Dorsolateral prefrontal cortex (tissue), 122 donors: ENCODE measurements at places on chromosomes 13 and 19.

GRCh38 chr19:1066251-1066747 is 668 bp upstream of the ARHGAP45 start:
- no peak for DNase-seq

- DNase-seq, result no peak
Measured at GRCh38 chr13:29111446-29111845, 291.3 kb downstream of the MTUS2 start.

DNA sequence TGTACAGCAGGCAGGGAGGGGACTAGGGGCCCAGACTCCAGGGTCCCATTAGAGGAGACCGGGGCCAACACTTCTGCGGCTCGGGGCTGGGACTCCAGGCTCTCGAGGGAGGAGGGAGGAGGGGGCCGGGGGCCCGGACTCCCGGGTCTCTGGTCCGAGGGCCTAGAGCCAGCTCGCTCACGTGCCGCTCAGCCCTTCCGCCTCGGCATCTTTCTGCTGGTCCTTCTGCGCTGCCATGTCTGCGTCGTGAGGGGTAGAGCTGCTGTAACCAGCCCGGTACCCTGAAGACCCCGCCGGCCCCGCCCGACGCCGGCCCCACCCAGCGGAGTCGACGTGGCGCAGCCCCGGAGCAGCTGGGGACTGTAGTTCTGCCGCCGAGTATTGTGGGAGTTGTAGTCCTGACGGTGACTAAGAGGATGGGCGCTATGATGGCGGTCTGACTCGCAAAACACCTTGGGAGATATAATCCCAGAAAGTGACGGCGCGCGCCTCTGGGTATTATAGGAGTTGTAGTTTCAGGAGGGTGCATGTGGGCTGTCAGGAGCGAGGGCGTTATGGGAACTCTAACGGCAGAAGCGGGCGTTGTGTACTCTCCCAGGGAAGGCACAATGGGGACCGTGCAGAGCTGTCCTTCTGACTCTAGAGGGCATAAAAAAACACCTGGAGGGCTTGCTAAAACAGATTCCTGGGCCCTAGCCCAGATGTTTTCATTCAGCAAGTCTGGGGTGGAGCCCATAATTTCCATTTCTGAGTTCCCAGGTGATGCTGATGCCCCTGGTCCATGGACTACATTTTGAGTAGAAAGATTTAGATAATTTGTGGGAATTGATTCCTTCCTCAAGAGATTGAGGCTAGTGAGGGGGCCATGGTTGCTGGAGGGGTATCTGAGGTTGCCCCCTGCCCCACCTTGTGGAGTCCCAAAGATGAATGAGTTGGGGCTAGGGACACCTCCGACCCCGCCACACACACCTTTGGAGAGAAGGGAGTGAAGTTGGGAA is at the start of gene RABAC1:
Gene RABAC1, minus strand, starts transcription at position 266 of the 998 bp plus-strand sequence. Its CDS starts 29 bp downstream, at position 237.
- DNase-seq, result peak; percentile 94

DNA sequence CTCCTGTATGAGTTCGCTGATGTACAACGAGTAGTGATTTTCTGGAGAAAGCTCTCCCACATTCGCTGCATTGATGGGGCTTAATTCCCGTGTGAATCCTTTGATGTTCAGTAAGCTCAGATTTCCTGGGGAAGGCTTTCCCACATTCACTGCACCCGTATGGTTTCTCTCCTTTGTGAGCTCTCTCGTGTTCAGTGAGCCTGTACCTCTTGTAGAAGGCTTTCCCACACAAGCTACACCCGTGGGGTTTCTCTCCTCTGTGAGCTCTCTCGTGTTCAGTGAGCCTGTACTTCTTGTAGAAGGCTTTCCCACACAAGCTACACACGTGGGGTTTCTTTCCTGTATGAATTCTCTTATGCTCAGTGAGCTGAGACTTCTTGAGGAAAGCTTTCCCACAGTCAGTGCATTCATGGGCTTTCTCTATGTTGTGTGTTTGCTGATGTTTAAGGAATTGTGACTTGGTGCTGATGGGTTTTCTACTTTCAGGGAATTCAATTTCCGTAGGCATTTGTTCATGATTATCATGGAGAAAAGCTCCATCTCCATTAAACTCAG is 3.5 kb upstream of the ZNF577 start:
- DNase-seq, result no peak

DNA sequence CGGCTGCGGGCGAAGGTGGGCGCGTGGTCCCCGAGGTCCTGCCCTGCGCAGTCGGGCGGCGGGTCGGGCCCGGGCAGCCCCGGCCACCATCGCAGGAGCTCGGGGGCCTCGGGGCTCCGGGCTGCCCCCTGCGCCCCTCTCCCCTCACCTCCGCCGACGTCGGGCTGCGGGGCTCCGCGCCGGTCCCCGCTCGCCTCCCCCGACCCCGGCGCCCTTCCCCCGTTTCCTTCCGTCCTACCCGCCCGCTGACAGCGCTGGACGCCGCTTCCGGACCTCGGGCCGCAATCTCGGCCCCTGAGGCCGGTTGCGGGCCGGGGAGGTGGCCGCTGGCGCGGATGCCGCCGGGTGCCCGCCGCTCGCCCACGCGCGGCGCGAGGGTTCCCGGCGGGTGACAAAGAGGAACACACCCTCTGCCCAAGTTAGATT is 720 bp downstream of the FARP1 start:
- no peak for DNase-seq

- no peak for DNase-seq
Measured at GRCh38 chr13:25752957-25753551, 298.8 kb downstream of the SHISA2 start.

GRCh38 chr13:65803530-65804392 is 1426.4 kb downstream of the PCDH9 start:
- no peak for DNase-seq

- no peak for DNase-seq
Measured at GRCh38 chr13:97011446-97012131, 17.3 kb upstream of the OXGR1 start.

- no peak for DNase-seq
Measured at GRCh38 chr19:35204799-35205732, 23.5 kb downstream of the FAM187B start.

DNA sequence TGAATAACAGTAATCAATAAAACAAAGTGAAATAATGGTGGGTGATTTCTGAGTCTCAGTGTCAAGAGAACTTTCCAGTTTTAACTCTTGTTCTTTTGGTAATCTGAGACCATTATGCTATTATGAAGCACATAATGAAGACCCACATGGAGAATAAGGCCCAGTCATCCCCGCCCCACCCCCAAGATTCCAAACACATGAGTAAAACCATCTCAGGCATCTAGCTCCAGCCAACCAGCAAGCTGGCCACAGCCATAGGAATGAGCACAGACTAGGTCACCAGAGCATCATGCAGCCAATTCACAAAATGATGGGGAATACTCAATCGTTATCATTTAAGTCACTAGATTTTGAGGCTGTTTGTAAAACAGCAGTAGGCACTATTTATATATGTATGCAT is 1769.0 kb upstream of the PCDH20 start:
- no peak for DNase-seq

- DNase-seq, result no peak
Measured at GRCh38 chr13:51833980-51834379, 11.0 kb downstream of the TMEM272 start.

GRCh38 chr13:74770361-74770760 is 636.2 kb upstream of the KLF12 start:
- DNase-seq, result no peak

DNA sequence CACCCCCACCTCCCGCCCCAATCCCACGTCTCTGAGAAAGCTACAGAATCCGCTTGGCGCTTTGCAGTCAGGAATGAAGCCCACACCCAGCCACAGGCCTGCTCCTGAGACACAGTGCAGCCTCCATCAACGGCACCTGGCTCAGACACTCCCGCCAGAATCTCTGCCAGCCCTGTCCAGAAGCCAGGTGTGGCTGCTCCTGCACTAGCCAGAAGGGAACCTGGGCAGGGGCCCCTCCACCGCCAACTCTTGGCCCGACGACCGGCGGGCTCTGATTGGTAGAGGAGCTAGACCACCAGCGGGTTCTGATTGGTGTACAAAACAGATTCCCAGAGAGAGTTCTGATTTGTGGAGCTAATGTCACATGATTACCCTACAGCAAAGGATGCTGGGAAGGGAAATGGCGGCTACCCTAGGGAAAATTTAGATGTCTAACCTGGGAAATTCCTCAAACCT is 2.9 kb upstream of the PPP6R1 start:
- no peak for DNase-seq

- DNase-seq, result no peak
Measured at GRCh38 chr13:41053384-41053826, 7.9 kb upstream of the WBP4 start.

GRCh38 chr13:30779016-30779415 is 43.7 kb downstream of the ALOX5AP start:
- no peak for DNase-seq

- DNase-seq, result peak; percentile 46
Measured at GRCh38 chr19:38975861-38976271, 324 bp upstream of the FBXO17 start.

GRCh38 chr19:870963-871401 is 11.5 kb downstream of the CFD start:
- peak; percentile 65 for DNase-seq

DNA sequence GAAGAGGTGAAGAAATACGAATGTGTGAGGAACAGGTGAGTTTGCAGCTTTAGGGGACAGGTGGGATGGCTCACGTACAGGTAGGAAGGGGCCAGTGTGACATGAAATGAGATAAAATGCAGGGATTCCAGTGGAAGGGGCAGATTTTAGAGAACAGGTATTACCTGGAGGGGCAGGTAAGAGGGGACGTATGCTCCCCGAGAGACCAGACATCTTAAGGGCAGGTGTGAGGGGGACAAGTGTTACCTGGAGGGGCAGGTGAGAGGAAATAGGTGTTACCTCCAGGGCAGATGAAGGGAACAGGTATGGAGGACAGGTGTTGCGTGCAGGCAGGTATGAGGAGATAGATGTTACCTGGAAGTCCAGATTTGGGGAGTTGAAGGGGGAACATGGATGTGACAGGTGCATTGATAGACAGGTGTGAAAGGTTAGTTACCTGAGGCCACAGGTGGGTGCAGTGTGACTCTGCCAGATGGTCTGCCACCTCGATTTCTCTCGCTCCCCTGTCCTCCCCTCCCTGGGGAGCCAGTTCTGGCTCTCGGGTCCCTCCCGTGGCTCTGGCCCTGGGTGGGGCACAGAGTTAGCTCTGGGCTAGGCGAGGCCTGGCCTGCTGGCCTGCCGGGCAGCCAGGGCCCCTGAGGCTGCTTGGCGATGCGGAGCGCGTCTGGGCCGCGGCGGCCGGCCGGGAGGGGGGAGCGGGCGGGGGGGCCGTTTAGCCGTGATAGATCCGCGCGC is 2.1 kb downstream of the ERFL start:
- DNase-seq, result no peak

DNA sequence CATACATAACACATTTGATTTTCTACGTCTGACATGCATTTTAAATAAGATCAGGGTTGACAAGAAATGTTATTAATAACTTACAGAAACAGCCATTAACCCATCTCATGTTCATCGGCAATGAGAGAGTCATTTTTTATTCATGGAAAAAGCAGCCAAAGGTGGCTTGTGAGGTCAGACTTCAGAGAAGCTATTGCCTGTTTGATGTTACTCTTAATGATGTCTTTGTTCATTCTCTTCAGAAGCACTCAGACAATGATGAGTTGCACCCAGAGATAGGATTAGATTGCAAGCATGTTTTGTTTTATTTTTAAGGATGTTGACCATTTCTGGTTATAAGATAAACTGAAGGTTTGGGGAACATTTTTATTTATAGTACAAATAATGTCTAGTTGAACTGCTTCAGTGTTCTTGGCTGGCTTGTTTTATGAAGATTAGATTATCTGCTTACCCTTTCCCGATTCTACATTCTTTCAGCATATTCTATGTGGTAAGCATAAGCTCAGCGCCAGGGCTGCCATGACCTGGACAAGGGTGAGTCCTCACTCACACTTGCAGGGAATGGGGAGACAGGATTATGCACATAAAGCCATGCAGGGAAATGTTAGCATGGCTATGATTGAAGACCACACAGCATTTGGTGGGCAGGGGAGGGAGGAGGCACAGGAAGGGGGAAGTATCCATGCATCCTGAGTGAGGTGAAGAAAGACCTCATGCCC is 288.1 kb downstream of the MTUS2 start:
- no peak for DNase-seq

DNA sequence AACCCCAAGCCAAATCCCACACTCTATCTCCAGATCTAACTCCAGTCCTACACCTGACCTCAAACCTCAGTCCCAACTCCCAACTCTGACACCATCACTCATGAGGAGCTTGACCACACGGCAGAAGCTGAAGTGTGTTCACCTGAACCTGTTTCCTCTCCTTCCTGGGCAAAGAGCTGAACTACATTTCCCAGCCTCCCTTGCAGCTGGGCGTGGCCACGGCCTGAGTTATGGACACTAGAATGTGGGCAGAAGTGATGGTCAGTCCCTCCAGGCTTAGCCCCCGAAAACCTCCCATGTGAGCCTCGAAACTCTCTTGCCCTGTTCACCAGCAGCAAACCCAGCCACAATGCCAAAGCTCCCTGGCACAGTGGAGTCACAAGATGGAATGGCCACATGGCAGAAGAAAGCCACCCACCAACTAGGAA is 19.5 kb upstream of the MEIS3 start:
- no peak for DNase-seq

DNA sequence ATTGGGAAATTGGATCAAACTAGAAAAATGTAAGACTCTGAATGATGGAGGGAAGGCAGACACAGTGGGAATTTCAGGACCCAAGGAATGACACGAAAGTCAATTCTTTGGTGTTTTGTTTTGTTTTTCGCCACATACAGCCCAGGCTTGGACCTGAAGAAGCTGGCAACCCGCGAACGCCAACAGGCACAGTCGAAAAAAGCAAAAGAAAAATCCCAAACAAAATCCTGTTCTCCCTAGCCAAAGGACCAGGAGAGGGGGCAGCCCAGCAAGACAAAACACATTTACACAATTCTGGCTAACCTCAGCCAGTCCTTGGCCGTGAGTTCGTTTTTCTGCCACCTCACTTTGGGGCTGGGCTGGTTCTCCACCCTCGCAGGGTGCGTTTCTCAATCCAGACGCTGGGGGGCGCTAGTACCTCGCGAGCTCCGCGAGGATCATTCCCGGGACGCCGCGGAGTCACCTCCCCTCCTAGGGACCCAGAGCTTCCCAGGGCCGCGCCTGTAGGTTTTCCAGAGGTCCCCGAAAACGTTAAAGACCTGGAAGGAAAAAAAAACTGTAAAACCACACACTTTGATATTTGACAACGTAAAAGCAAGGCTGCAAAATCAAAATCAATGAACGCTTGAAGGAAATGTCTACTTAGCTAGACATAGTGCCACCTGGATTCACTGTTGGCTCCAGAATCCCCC is 34.9 kb upstream of the TPM4 start:
- DNase-seq, result peak; percentile 77

DNA sequence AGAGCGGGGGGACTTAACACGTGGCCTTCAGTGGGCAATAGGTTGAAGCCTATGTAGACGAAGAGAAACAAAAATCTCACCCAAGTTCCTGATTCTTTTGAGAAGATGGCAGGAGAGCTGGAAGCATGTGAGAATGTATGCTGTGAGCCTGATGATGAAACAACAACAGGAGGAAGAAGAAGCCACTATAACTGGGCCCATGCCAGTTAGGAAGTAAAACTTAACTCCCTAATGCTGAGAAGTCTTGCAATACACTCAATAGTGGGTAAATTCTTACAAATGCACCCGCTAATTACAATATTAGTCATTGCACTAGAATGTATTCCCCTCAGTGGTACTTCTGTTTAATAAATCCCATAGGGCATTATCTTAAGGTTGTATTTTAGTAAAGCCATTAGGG is 9.1 kb downstream of the PCDH17 start:
- DNase-seq, result no peak
